ENCODE measurements at places on chromosomes 3 and 15.

DNA sequence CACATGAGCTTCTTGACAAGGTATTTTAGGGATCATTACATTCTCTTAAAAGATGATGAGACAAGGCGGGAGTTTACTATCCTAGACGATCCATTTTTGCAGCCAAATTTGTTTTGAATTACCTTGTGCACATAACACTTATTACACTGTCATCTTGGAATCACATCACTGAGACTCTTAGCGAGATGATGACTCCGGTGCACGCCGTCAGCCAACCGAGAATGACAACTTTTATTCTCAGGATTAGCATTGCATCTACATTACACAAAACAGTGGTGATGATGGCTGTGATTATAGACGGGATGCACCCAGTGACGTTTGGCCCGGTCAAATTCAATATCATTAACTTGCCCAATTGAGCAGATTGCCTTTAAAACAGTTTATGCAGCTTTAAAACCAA, 216.1 kb downstream of the PDZRN3 start:
- DNase-seq = no peak

DNA sequence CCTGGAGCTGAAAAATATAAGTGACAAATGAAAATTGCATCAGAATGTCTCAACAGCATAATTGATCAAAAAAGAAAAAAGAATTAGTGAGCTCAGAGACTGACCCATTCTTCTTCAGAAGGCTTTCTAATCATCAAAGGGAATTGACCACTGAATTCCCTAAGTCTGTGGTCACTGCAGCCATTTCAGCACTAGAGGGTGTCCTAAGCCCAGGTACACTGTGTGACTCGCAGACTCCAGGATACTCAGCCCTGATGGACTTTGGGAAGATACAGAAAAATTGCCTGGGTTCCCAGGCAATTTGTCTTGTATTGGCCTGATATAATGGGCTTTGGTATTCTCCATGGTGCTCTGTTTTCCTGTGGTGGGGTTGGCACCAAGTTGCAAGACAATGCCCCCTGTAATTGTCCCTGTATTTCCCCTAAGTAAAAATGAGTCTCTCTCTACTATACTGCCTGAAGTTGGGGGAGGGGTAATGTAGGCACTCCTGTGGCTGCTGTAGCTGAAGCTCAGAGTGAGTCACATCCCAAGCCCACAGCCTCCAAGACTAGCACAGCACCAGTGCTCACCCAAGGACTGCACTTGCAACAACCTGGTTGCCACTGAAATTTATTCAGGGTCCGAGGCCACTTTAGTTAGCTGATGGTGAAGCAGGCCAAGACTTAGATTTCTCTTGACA, 256.0 kb upstream of the STAC start:
- peak; percentile 20 for DNase-seq

DNA sequence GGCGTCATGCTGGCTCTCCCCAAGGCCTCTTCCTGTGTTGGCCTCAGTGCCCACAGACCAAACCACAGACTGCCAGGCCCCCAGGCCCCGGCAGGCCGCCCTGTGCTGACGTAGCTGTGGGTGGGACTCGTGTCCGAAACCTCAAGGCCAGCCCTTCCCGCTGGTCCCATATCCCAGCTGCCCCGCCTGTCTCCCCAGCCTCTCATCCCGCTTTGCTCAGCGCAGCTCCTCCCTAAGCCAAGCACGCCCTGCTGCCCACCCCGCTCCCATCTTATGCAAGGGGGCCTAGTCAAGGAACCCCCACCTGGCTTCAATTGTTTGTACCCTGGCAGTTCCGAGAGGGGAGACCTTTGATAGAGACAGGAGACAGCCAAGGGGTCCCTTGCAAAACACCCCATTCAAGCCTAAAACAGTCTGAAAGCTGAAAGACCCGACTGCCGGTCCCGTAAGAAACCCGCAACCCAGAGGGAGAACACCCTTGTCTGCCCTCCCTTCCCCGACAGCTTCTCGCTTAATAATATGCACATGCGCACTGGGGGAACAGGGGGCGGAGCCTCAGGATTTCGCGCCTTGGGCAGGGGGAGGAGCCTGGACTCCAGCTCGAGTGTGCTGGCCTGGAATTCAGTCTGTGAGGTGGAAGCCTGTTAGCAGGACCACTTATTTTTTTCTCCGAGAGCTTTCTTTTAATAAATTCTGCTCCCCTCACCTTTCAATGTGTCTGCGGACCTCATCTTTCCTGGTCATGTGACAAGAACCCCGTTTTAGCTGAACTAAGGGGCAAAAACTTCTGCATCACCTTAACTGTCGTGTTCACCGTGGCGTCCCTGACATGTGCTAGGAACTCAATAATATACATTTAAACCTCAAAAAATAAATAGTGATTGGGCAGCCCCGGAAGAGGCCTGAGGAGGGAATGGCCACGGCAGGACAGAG, 17.2 kb downstream of the TNFAIP8L3 start:
- peak; percentile 40 for DNase-seq

- no peak for DNase-seq
These were observed 72.5 kb downstream of the OSBPL10 start for GRCh38 chr3:31908391-31909097.

- no peak for DNase-seq
These were observed 82.6 kb downstream of the LRRK1 start for GRCh38 chr15:101001796-101002195.

DNA sequence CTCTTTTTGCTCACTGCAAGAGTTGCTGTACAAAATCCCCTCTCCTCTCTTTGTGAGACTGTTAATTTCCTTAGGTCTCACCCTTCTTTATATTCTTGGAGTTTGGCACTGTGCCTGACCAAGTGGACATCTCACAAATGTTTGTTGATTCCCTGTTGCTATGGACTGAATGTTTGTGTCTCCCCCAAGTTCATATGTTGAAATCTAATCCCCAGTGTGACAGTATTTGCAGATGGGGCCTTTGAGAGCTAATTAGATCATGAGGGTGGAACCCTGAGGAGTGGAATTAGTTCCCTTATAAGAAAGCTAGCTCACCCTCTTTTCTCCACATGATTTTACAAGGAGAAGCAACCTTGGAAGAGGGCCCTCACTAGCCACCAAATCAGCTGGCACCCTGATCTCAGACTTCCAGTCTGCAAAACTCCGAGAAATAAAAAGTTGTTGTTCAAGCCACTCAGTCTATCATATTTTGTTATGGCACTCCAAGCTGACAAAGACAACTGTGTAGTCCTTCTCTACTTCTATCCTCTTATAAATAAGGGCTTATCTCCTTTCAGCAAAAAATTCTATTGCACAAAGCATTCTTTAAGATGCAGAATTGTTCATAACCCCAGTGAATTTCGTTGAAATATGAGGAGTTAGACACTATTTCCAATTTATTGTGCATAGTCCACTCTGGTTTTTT, 65.5 kb upstream of the NPHP3 start:
- DNase-seq = no peak

- DNase-seq = no peak
These were observed 298.2 kb upstream of the SATB1 start for GRCh38 chr3:18723206-18723810.

- peak; percentile 92 for DNase-seq
These were observed 21.6 kb upstream of the SLC6A20 start for GRCh38 chr3:45817831-45818522.

DNA sequence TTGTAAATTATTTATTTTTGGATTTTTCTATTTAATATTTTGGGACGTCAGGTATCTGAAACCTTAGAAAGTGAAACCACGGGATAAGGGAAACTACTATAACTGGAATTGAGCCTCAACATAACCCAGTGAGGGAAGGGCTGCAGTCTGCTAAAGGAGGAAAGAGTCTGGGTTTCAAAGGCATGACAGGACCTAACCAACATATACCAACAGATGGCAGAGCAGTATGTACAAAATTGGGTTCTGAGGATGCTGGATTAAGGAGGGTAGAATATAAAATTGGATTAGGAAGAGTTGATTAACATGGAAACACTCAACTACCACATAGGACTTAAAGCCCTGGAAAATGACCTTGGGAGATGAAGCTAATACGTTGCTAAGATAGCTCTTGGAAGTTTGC, 603.5 kb downstream of the MECOM start:
- no peak for DNase-seq

DNA sequence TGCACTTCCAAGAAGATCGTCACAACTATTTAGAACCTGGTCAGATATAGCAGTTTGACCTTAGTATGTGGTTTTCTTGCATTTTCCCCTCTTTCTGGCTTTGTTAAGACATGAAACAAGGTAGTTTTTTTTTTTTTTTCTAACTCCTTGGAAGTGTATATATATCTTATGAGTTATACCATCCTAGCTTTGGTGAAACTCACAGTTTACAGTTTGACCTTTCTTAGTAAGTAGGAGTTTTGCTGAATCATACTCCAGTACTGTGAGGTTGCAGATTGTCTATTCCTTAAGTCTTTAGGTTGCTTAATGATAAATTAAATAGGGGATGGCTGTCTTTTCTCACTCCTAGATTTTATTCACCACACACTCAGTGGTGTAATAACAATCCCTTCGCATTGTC, 325.0 kb downstream of the RBMS3 start:
- DNase-seq = peak; percentile 36

- DNase-seq = no peak
These were observed 93.7 kb downstream of the FRMD4B start for GRCh38 chr3:69292185-69292584.

- DNase-seq = no peak
These were observed 107.8 kb downstream of the ANP32A start for GRCh38 chr15:68712886-68713285.

DNA sequence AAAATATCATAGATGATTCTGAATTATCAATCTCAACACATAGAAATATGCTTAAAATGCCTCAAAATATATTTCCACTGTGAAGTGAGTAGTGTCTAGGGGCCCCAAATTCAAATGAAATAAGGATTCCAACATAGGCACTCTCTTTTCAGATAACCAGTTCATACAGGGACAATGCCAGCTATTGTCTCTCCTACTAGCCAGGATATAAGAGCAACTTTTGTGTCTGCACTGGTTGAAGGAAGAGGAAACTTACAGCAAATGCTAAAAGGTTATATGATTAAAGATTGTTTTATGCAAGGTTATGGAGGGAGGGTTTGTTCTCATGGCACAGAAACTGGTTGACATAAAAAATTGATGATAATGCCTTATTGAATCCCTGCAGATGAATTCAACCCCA, 579.4 kb upstream of the ALCAM start:
- DNase-seq = no peak

GRCh38 chr3:108849075-108849474, 26.5 kb downstream of the TRAT1 start:
- no peak for DNase-seq

GRCh38 chr3:39981547-39982184, 172.3 kb downstream of the MYRIP start:
- no peak for DNase-seq

DNA sequence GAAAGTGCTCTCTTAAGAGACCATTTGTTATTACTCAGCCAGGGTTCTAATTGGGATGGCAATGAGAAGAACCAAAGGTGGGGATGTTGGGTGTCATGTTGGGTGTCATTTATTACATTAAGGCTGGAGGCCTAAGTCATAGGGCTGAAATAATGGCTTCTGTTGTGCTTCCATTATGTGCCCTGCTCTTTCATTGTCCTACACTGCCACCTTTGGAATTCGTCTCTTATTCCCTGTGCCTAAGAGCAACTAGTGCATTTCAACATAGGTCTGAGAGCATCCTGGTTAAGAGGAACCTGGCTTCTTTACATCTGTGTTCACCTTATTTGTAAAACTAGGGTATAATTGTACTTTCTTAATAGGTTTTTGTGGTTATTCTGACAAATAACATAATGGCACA, 32.2 kb downstream of the RIOX2 start:
- DNase-seq = no peak

DNA sequence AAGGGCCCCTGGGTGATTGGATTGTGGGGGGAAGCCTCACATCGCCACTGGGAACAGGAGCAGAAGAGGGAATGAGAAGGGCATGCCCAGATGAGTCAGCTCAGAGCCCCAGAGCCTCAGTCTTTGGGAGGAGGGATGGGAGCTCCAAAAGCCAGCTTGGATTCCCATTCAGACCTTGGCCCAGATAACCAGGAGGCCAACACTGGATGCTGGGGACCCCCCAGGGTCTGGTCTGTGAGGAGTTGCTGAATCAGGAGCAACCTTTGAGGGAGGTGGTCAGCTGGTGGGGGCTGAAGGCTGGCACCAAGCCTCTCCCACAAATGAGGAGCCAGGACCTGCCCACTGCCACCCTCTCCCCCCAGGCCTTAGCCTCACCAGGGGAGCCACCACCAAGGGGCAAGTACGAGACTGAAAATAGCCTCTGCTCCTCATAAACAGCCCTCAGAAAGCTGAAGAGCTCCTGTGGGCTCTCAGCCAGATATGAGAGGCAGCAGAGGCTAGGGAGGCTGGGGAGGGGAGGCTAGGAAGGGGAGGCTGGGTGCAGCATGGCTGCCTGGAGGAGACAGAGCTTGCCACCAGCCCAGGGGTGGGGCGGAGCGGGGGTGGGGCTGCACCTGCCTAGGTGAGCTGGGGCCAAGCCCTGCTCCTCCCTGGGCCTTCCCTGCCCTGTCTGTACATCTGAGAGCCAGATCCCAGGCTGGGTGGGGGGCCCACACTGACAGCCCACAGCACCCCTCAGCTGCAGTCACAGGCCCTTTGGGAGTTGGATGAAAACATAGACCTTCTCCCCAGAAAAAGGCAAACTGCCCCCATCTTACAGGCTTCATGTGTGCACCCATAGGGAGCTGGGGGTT, 99.8 kb downstream of the SEC22A start:
- no peak for DNase-seq

DNA sequence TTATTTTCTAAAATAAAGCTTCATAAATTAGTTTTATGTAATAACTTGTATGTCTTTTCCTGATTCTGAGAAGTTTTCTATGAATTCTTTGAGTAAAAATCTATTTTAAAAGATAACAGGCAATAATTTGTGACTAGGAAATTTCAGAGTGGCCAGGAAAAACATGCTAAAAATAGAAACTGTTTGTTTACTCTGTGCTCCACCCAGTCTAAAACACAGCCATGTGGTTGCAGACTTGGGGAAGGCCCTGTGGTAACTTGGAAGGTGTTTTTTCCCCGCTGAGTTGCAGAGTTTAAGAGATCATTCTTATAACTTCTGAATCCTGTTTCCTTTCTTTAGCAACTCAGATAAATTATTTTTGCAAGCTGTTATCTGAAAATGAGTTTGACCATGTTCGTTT, 21.9 kb downstream of the PLCL2 start:
- no peak for DNase-seq

GRCh38 chr3:35670408-35670965, 31.2 kb downstream of the ARPP21 start:
- no peak for DNase-seq

DNA sequence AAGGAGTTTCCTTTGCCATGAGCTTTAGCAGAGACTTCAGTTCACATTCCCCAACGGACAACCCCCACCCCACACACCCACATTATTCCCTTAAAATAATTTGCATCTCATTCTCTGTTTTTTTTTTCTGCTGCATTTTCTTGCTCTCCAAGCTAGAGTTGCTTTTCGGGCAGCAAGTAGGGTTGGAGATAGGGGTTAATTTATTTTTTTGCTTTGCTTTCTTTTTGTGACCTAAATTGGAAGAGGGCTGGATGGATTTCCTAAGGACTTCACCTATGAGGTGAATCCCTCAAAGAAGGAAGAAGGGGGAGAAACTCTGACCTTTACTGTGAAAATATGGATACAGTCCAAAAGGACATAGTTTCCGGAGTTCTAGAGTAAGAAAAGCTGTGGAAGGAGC, 6.6 kb downstream of the SOX2 start:
- no peak for DNase-seq

GRCh38 chr3:48685293-48685602, 467 bp downstream of the NCKIPSD start:
- DNase-seq = no peak

- DNase-seq = no peak
These were observed 61.2 kb upstream of the CTSH start for GRCh38 chr15:79006071-79006470.

GRCh38 chr15:58241872-58242271, 103.7 kb downstream of the AQP9 start:
- no peak for DNase-seq
